ENCODE measurements at places on chromosomes 5 and 9. TPM values are rescaled to one million over a fixed set of nuclear protein-coding genes. Genes with fewer than 3 reads are reported as not detected.

Gene IFNA21
- total RNA-seq = not detected

Gene GABRP
- total RNA-seq = 31.4 TPM

Gene PROB1
- 1.7 TPM for total RNA-seq

Gene TMEM232
- total RNA-seq = 3.7 TPM

Gene NEUROG1
- total RNA-seq = not detected

Gene NR5A1
- not detected for total RNA-seq

Gene PCDHGB1
- total RNA-seq = 2.6 TPM

Gene OR13C4
- total RNA-seq = not detected

GRCh38 chr5:142364251-142365145 lies 39.7 kb upstream of the SPRY4 start:
- DNase-seq = no peak

DNA sequence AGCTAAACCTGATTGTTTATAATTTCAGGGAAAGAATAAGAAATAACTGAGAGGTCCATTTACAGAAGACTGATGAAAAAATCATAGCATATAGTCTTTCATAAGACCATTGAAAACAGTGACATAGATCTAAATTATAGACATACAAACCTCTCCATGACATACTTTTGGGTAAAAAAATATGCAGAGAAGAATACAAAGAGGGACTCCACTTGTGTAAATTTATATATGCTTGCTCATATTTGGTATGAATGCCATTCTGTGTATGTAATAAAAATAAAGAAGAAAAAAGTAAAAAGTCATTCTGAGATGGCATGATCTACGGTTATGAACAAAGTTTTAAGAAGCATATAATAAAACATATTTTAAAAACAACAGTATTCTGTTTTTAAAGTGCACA lies 310.7 kb downstream of the ASTN2 start:
- DNase-seq = no peak

GRCh38 chr5:156093024-156093423 lies 233.9 kb upstream of the SGCD start:
- no peak for DNase-seq

GRCh38 chr5:1502046-1502736 lies 21.6 kb downstream of the LPCAT1 start:
- DNase-seq = no peak

DNA sequence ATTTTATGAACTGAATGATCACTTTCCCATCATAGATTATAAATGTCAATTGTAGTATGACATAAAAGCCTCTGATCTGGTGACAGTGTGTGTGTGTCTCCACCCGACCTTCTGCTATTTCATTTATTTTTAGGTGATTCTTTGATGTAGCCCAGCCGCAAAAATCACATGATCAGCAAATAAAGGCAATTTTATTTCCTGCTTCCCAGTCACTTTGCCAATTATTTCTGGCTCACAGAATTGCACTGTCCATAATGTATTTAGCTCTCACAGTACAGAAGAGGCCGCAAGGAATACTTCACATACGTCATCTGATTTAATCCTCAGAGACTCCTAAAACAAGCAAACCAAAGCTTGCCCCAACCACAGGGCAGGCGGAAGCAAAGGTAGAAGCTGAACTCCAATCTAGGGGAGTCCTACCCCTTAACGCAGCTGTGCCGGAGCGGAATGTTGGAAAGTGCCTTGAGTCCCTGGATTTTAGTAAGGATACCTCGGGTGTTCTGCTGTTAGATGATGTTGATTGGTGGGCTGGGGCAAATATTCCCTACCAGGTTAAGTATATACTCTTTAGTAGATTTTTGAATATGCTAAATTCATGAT lies 384.0 kb upstream of the IRX4 start:
- DNase-seq = no peak

GRCh38 chr5:172835290-172835993 lies 1.4 kb downstream of the ERGIC1 start:
- DNase-seq = no peak

- DNase-seq = no peak
These were observed 89.6 kb downstream of the RAB3C start for GRCh38 chr5:58672521-58672920.

DNA sequence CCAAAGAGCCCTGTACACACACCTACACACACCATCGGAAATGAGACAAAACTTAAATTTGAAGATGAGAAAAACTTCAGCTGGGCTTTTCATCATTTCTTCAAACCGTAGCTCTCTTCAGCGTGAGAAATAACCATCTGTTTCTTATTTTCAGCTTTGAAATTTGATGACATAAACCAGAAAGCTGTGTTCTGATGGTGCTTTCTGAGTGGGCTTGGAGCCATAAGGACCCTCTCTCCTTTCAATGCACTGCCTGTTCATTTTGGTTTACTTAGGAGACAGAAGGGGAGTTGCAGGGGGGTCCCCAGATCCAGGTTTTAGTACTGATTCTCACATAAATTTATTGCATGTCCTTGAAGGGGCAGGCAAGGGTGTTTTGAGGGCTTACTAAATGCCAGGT lies 9.5 kb downstream of the FBXO10 start:
- peak; percentile 25 for DNase-seq

GRCh38 chr9:93667627-93668026 lies 91.2 kb downstream of the PHF2 start:
- DNase-seq = no peak

GRCh38 chr9:136774416-136775045 lies 10.2 kb upstream of the LCN15 start:
- DNase-seq = no peak

DNA sequence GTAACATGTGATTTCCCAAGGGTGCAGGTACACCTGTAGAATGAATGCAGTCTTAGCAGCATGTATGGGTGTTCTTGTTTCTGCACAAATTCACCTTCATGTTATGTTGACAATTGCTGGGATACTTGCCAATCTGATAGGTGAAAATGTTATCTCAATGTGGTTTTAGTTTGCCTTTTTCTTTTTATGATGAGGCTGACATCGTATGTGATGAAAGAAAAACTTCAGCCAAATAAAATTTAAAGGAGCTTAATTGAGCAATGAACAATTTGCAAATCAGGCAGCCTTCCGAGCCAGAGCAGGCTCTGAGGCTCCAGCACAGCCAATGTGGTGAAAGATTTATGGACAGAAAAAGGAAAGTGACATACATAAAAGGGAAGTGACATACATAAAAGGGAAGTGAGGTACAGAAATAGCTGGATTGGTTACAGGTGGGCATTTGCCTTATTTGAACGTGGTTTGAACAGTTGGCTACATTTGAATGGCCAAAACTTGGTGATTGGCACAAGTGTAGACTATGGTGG lies 10.5 kb downstream of the TAL2 start:
- no peak for DNase-seq

DNA sequence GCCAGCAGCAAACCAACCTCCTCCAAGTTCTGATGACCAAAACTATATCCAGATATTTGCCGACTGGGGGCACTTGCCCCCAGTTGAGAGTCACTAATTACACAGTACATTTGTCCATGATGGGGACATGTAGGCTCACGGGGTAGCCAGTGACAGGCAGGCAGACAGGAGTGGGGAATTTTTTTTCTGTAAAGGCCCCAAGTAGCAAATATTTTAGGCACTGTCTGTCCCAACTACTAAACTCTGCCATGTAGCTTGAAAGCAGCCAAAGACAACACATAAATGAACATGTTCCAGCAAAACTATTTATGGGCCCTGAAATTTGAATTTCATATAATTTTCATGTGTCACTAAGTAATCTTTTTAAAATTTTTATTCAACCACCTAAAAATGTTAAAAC lies 80.7 kb downstream of the GRIA1 start:
- no peak for DNase-seq

DNA sequence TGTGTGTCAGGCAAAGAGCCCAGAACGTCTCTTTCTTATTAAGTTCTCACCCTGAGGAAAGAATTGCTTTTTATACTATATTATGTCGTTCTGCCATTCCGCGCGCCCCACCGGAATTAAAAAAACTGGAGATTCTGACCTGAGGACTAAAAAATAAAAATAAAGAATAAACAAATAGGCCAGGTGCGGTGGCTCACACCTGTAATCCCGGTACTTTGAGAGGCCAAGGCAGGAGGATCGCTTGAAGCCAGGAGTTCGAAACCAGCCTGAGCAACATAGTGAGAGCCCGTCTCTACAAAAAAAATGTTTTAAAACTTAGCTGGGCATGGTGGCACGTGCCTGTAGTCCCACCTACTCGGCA lies 677 bp upstream of the DYNC2I2 start:
- no peak for DNase-seq

- no peak for DNase-seq
These were observed 12.8 kb upstream of the TYRP1 start for GRCh38 chr9:12680341-12680740.

DNA sequence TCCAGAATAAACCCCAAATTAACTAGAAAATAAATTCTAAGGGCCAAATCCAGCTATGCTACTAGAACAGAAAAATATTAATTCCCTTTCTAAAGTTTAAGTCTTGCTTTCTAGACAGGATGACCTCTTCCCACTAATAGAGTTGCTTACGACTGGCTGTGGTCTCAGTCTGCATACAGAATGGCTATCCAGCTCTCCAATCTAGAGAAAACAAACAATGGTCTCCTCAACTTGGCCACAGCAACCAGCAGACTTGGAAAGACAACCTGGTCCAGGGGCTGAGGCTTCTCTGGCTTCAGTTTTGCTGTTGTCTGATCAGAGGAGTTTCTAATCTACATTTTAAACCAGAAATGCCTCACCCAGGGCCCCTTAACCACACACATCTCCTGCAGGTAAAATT lies 28.9 kb downstream of the RASEF start:
- DNase-seq = no peak

DNA sequence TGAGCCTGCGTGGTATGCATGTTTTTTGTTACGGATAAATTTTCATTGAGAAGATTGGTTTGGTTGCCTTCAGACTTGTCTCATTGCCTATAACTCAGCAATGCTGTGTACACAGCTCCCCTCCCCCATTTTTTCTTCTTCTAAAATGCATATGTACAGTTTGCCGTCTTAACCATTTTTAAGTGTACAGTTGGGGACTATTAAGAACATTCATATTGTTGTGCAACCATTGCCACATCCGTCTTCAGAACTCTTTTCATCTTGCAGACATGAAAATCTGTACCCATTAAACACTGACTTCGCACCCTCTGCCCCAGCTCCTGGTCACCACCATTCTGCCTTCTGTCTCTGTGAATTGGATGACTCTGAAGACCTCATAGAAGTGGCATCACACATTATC lies 6.2 kb downstream of the EXOC3 start:
- no peak for DNase-seq

DNA sequence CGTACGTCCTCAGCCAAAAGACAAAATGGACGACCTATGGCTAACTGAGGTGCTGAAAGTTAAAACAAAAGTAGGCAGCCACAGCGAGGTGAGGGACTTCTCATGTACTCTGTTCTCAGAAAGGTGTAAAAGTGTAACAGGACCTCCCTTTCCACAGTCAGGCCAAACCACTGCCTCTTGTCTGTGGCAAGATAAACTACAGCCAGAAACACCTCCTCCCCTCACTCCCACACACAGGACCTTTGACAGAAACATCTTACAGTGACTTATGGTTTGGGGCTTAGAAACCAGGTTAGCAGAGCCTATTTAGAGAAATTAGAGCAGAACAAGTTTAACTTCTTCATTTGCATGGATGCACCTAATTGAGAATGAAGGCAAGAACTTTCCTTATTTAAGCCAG lies 499.1 kb upstream of the GRIN3A start:
- no peak for DNase-seq

DNA sequence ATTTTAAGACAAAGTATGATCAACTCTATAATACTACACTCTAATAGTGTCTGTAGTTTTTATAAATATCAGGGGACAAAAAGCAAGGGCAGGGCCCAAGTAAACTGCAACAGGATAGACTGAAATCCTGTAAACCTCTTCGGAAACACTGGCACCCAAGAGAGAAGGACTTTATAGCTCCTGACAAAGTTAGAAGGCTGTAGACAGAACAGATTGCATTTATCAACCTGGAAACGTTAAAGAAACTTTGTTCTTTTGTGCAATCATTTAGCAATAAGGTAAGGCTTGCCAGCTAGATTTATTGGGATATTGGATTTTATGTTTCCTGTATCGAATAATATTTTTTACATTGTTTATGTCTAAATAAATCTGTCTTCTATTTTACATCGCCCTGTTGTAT lies 91.8 kb upstream of the MAN2A1 start:
- DNase-seq = no peak

DNA sequence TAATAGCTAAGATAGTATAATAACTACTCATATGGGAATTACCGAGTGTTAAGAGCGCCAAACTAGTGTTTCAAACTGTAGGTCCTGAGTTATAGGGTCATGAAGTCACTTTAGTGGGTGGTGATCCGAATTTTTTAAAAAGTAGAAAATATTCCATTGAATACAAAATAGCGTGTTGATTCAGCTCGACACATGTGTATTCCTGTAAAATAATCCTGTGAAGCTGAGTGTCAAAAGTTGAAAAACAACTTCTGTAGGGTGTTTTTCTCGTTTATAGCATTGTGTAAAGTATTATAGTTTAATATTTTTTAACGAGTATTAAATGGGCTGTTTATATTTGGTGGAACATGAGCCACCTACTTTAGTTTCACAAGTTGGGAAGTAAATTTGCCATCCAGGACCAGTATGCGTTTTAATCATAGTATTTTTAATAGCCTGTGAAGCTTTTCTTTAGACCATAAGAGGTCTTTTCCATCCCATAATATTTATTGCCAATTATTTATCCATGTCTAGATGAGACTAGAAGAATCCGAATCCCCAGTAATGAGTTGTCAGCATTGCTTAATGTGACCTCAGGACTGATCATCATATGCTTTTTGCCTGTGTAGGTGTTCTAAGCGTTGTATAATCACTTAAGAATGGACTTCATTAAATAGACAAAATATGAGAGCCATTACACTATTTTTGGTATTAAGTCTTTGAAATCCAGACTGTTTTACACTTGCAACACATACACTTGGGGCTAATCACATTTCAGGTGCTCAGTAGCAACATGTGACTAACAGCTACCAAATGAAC lies 84.1 kb downstream of the PTPDC1 start:
- DNase-seq = peak; percentile 5

DNA sequence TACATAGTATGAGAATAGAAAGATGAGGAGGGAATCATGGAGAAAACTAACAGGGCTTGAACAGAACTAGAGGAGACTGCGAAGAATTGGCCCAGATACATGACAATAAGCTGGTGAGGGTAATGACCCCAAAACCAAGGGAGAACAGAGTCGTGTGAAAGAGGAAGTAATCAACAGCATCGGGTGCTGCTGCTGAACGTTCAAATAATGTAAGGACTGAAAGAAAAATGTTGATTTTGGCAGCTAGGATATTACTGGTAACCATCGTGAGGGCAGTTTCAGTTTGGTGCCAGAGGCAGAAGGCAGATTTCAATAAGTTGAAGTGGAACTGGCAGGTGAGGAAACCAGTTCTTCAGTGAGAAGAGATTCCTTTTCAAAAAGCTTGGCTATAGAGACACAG lies 66.8 kb upstream of the SMC2 start:
- no peak for DNase-seq

- DNase-seq = peak; percentile 32
These were observed 49.5 kb downstream of the AGXT2 start for GRCh38 chr5:34998058-34998789.

DNA sequence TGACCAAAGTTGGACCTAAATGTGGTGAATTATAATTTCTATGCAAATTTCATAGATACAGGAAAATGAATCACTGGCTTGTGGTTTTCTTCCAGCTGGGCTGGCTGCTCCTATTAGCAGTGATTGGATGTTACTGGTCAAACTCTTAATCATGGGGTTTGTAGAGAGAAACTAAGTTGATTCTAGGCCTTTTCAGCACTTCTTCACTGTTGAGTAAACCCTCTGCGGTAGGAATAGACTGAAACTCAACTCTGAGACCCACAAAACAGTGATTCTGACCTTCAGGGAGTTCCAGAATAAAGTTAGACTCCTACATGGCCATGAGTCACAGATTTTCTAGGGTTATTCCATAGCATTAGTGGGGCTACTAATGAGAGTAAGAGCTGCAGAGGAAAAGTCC lies 47.9 kb upstream of the FKTN start:
- DNase-seq = no peak

- DNase-seq = no peak
These were observed 364.2 kb downstream of the KIAA0825 start for GRCh38 chr5:94254214-94254613.
